ENCODE measurements at places on chromosomes 11 and 22.

- DNase-seq, result no peak
Measured at GRCh38 chr11:131749101-131749500, 378.7 kb downstream of the NTM start.

DNA sequence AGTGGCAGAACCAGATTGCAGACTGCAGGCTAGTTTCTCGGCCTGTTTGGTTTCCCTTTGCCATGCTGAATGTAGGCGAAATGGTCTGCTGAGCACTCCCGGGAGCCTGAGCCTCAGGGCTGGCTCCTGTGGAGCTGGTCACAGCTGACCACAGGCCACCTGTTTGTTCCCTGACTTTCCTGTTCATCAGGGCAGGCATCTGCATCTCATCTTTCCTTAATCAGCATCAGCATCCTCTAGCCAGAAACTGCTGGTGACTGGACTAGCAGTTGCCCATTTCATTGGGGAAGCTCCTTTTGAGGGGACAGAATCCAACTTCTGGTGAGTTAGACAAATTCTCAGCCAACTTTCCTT, 20.2 kb upstream of the C11orf96 start:
- DNase-seq, result no peak

GRCh38 chr22:17705951-17706900, 67.7 kb downstream of the BCL2L13 start:
- no peak for DNase-seq

DNA sequence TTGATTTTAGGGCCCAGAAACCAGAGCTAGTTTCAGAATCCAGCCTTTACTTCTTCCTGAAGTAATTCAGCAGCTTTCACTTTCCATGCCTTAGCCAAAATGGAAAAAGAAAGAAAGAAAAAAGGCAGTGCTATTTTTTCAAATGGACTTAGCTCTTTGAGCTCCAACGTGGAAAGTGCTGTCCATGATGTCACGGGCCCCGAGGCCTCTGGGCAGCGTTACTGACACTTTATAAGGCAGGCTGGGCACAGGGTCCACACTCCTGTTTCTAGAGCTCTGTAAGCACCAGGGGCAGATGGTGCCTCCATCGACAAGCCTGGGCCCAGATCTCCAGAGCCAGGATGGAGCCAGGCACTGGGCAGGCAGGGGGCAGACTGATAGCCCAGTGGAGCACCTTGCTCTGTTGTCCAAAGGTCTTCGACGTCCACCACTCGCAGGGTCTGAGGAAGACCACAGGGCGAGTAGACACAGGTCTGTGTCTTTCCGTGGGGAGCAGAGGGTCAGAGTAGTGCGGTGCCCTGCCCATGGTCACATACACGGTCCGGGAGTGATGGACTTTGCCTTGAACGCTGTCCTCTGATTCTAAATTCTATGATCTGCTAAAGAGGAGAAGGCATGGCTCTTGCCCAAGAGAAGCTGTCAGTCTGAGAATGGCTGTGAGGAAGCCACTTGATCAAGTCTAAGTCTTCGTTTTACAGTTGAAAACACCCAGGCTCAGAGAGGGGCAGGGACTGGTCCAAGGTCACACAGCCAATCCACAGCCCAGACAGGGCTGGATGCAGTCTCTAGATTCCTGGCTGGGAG, 22.0 kb upstream of the WNT11 start:
- DNase-seq, result no peak
